ENCODE measurements at places on chromosomes 7 and 10.

GRCh38 chr10:117946525-117947070 lies 100.1 kb downstream of the RAB11FIP2 start:
- DNase-seq, result no peak

DNA sequence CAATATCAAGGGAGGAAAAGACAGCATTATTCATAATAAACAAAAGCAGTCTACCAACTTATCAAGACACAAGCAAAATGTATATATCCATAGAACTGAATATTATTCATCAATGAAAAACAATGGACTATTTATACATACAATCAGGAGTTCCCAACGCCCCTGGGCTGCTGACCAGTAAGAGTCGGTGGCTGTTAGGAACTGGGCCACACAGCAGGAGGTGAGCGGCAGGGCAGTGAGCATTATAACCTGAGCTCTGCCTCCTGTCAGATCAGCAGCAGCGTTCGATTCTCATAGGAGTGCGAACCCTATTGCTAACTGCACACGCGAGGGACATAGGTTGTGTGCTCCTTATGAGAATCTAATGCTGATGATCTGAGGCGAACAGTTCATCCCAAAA lies 71.7 kb upstream of the GPR22 start:
- DNase-seq, result no peak

GRCh38 chr10:85280014-85280413 lies 951.6 kb downstream of the CCSER2 start:
- no peak for DNase-seq

DNA sequence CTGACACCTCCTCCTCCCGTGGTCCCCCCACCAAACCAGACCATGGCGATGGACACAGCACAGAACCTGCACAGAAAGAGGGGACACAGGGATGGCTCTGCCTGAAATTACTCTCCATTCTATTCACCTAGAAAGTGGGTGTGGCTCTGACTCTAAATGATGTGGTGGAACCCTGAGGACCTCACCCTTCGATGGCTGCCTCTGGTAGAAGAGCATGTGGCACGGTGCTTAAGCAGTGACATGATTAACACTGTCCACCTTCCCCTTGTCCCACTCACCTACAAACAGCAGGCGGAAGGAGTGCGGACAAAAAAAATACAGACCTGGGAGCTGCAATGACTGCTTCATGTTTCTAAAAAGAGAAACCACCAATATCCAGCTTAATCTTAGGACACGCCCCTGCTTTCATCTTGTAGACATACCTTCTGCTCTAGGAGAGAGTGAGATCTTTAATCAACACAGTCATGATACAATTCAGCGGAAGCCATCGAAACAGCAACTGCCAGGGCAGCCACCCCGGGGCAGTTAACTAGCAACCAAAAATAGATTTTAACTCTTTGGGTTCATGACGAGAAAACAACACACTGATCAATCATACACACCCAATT lies 11.4 kb downstream of the JCAD start:
- no peak for DNase-seq

DNA sequence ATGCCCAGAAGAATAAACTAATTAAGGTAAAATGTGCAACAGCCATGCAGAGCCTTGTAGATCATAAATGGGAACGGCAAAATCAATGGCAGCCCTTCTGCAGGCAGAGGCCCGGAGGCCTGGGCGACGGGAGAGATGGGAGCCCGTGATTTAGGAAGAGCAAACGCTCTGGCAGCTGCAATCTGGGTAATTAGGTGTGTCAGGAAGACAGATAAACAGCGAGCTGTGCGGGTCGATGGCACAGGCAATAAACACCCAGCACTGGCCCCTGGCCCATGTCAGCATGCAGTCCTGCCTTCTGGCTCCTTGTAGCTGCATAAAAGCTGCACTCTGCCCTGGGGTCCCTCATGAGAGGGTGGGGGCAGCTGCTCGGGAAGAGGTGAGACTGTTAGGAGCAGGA lies 78.0 kb downstream of the GOLGA7B start:
- DNase-seq, result no peak

Data from stimulated activated CD4-positive, alpha-beta T cell treated with anti-CD3 and anti-CD28 coated beads, Interleukin-1b, Interleukin-23, amount 100 ng/mL, for 48 hours (primary cell).